ENCODE measurements at places on chromosomes 1 and 21. TPM values are rescaled to one million over a fixed set of nuclear protein-coding genes. Genes with fewer than 3 reads are reported as not detected.

IGSF3 gene
- polyA plus RNA-seq, result 1.8 TPM

LEMD1 gene
- polyA plus RNA-seq, result not detected

CACNA1S gene
- not detected for polyA plus RNA-seq

THEM5 gene
- polyA plus RNA-seq, result 0.42 TPM

GPR37L1 gene
- polyA plus RNA-seq, result 25.0 TPM

CD48 gene
- polyA plus RNA-seq, result not detected

CLCA4 gene
- not detected for polyA plus RNA-seq

COL8A2 gene
- not detected for polyA plus RNA-seq

TMEM51 gene
- 0.52 TPM for polyA plus RNA-seq

OR6K2 gene
- not detected for polyA plus RNA-seq

GBP5 gene
- not detected for polyA plus RNA-seq

CD101 gene
- 4.0 TPM for polyA plus RNA-seq

SIK1 gene
- 0.32 TPM for polyA plus RNA-seq

VASH2 gene
- polyA plus RNA-seq, result 1.6 TPM

SPRR4 gene
- polyA plus RNA-seq, result not detected

CSMD2 gene
- 0.43 TPM for polyA plus RNA-seq

TMEM54 gene
- 7.1 TPM for polyA plus RNA-seq

AGRN gene
- polyA plus RNA-seq, result 0.13 TPM

FBLIM1 gene
- polyA plus RNA-seq, result 0.07 TPM

CATSPERE gene
- not detected for polyA plus RNA-seq

FAM167B gene
- polyA plus RNA-seq, result not detected

AMY2B gene
- 21.5 TPM for polyA plus RNA-seq

CNR2 gene
- polyA plus RNA-seq, result not detected

PALMD gene
- polyA plus RNA-seq, result 0.30 TPM
